Psoas muscle (tissue), 8 donors: ENCODE measurements at places on chromosomes 3 and 15.

DNA sequence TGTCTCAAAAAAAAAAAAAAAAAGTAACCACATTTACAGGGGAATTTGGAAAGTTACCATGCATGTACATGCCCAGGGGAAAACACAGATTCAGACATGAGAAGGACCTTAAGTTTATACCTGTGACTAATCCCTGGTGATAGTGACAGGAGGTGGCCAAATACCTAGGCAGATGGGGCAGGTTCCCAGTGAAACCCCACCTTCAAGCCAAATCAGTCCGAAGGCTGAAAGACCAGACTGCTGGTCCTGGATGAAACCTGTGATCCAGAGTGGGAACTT lies 15.8 kb downstream of the SPCS1 start:
- no peak for DNase-seq

- no peak for DNase-seq
Observed at GRCh38 chr3:24161841-24162240, 216.8 kb downstream of the NR1D2 start.

DNA sequence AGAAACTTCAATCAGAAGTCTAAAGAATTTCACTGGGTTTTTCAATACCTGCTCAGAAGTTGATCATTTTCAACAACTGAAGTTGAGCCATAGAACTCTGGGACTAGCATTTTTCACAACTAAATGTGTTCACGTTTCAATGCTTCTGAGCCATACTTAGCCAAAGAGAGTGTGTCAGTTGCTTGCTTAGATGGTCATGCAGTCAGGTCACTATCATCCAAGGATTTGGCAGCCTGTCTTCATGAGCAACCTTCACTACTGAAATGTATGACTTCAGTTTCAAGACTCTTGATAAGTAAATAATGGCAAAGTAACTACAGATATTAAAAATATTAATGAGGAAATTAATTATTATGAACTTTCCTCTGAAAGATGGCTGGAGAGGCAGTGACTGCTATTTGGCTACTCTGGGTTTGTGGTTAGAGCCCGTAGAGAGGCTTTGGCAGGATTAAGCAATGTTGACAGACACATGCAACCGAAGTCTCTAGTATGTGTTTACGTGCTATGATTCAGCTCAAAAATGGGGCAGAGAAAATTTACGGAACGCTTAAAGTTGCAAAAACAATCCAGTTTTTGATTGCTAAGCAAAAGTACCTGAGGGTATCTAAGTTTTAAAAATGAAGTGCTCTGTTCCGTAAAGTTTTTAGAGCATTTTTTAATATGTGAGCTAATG lies 133.8 kb downstream of the GMNC start:
- no peak for DNase-seq

DNA sequence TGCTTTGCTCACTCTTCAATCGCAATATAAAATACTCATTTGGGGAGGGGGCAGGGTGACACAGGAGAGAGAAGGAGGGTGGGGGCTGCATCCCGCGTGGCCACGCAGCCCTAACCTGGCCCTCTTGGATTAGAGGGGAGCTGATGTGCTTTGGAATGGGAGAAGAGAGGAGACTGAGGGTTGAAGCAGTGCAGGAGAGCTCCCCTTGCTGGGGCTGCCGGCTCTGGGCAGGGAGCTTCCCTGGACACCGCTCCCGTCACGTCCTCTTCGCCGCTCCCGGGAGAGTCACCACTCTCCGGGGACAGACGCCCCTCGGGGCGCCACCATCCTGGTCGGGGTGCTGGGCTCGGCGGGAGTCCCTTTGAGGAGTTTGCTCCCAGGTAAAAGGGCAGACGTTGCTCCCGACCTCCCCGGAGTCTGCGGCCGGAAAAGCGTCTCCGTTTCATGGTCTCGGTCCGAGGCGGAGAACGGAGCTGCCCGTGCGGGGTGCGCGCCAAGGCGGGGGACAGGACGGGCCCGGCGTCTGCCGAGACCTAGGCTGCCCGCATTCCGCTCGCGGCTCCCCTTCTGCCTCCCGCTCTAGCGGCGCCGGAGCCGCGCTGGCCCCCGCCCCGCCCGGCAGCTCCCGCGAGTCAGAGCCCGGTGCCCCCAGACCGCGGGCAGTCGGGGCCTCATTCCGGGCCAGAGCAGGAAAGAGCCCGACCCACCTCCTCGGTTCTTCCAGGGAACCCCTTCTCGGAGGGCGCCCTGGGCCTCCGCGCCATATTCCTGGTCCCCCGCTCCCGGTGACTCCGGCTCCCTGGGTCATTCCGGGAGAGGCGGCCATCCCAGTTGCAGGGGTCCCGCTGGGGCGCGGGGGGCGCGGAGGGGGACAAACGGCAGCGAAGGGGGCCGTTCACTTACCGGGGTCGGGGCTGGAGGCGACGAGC lies 603 bp downstream of the SLC7A14 start:
- DNase-seq = peak; percentile 41

DNA sequence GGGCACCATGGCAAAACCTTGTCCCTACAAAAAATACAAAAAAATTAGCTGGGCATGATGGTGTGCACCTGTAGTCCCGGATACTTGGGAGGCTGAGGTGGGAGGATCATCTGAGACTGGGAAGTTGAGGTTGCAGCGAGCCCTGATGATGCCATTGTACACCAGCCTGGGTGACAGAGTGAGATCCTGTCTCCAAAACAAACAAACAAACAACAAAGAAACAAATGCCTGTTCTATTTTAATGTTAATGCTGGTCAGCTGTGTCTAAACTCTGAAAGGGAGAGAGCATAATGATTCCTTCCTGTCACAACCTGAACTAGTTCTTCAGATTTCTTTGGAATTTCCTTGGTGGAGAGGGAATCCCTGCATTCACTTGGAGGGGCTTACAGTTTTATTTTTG lies 413.0 kb upstream of the TBL1XR1 start:
- no peak for DNase-seq

- DNase-seq = no peak
Observed at GRCh38 chr3:24764236-24764915, 269.7 kb upstream of the THRB start.

- no peak for DNase-seq
Observed at GRCh38 chr3:101478980-101479379, 34.0 kb downstream of the SENP7 start.

GRCh38 chr3:67587811-67588210 lies 66.6 kb downstream of the SUCLG2 start:
- DNase-seq = no peak

DNA sequence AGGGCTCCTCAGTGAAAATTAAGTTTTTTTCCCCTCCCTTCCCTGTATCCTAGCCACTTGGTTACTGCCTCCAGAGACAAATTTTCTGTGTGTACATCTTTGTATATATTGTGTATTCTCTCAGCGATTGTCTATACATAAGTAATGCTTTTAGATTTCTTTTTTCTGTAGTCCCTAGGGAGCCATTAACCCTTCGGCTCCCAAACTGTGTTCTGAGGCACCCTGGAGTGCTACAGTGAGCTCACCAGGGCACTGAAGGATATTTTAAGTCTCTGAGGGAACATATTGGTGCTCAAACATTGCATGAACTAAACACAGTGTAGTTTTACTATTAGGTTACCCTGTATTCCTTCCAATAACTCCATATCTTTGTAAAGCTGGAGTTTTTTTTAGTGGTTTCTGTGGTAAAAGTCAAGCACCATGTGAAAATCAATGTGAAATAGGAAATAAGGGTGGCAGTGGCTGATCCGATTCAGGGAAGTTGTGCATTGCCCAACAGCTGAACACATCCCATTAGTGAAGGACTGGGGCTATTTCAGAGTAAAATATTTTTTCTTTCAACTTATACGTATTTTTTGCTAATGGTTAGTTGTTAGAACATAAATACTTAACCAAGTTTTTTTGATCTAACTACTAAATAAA lies 43.0 kb downstream of the USP13 start:
- DNase-seq = no peak

- DNase-seq = no peak
Observed at GRCh38 chr15:69591905-69592508, 139.4 kb downstream of the RPLP1 start.

DNA sequence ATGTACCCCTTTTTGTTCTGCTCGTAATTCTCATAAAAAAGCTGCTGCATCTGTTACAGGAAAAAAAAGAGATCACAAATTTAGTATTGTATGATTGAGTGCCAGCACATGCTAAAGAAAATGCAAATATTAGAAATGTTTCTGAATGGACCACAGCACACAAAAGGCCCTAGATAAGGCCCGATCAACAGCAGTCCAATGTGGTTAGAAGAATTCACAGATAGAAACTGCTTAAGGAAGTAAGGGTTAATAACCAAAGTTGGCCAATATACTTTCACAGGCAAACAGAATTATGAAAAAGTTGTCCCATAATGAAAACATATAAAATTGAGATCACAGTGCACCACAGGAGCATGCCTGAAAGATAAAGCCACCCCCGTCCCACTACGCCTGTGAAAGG lies 72.9 kb downstream of the CHSY1 start:
- no peak for DNase-seq

- DNase-seq = no peak
Observed at GRCh38 chr3:37386627-37387230, 212.3 kb upstream of the LRRFIP2 start.

DNA sequence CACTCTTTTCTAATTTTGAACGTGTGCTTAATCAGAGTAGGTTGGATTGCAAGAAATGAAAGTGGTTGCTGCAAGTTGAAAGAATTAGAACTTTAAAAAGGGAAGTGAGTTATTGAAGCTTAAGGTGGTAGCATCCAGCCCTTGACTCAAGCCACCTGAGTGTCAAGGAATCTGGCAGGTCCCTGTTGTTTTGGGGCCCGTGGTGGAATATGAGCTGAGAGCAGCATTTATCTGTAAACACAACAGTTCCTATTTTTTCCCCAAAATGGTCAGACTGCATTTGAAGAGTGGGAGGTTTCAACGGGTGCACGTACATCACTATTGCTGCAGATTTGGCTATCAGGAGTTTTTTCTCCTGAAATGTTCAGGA lies 1.7 kb downstream of the ITPR1 start:
- DNase-seq = no peak

- peak; percentile 68 for DNase-seq
Observed at GRCh38 chr15:64067564-64068030, 21.3 kb upstream of the DAPK2 start.

- peak; percentile 33 for DNase-seq
Observed at GRCh38 chr3:126146525-126147146, 33.8 kb downstream of the ALDH1L1 start.

DNA sequence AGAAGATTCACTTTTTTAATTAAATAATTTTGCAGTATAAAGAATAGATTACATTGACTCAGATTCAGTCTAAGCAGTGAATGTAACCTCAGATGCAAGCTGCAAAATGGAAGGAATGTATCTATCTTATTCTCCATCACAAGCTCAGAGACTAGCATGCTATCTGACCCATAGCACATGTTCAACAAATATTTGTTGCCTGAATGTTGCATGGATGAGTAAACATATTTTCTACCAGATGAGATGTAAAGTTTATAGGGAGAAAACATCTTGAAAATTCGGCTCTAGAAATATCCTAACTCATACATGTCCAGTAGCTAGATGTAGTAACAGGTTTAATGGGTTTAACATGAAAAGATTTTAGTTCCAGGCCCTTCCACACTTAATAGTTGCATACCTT lies 234.2 kb downstream of the MECOM start:
- DNase-seq = no peak

DNA sequence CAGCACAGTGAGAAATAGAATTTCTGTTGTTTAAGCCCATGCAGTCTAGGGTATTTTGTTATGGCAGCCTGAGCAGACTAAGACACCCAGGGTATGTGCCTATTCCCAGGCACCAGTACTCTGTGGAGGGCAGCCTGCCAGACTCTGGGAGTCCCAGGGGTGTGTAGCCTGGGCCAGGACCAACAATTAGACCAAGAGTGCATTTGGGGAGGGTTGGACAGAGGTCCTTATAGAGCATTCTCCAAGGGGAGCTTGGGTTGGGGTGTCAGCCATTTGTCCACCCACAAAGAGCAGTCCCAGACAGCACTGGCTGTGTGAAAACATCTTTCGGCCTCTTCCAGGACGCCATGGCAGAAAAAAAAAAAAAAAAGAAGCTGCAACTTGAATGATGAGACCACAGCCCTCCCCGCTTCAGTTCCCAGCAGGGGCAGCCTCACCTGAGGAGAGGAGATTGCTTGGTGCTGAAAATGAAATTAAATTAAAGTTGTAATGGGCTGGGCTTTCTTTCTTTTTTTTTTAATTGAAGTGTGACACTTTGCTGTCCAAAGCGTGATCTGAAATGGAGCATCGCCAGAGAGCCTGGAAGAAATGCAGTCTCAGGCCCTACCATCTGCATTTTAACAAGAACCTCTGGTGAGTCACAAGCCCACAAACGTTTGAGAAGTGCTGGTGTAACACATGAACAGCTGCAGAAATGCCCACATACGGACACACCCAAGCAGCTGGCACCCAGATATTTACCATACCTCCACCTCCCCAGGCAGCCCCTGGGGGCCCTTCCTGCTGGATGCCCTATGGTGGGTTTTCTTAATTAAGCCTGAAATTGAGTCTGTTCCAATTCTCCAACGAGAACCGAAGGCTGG lies 21.3 kb upstream of the CAV3 start:
- DNase-seq = no peak

- no peak for DNase-seq
Observed at GRCh38 chr15:72857331-72858063, 73.9 kb upstream of the ADPGK start.

GRCh38 chr15:26697913-26698312 lies 75.0 kb downstream of the GABRB3 start:
- DNase-seq = no peak

GRCh38 chr3:108250626-108251025 lies 28.4 kb upstream of the IFT57 start:
- no peak for DNase-seq

- no peak for DNase-seq
Observed at GRCh38 chr3:123817413-123817812, 66.7 kb downstream of the MYLK start.

DNA sequence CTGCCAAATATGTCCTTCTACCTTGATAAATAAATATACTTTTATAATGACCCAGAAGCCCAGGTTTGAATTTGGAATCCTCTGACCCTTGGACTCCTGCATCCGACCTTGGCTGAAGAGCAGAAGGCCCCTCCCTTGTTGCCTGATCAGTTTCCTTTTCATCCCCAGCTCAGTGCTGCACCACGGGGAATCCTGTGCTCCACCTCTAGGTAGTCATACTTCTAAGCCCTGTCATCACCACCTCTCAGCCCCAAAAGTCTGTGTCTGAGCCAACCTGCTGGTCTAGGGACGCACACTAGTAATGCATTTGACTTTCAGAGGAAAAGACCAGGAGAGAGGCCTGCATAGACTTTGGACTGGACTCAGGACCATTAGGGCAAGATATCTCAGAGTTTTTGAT lies 310.6 kb downstream of the NLGN1 start:
- DNase-seq = no peak
